ENCODE measurements at places on chromosomes 5 and 9. TPM values are rescaled to one million over a fixed set of nuclear protein-coding genes. Genes with fewer than 3 reads are reported as not detected.

GNAQ gene
- total RNA-seq = 62.6 TPM

GARIN3 gene
- not detected for total RNA-seq

SLC34A3 gene
- not detected for total RNA-seq

NTRK2 gene
- total RNA-seq = 6.5 TPM

Data from uterus (tissue), 4 donors.